ENCODE measurements at places on chromosomes 12 and 14.

- no peak for DNase-seq
These were observed 31.4 kb downstream of the DCP1B start for GRCh38 chr12:1972856-1973317.

DNA sequence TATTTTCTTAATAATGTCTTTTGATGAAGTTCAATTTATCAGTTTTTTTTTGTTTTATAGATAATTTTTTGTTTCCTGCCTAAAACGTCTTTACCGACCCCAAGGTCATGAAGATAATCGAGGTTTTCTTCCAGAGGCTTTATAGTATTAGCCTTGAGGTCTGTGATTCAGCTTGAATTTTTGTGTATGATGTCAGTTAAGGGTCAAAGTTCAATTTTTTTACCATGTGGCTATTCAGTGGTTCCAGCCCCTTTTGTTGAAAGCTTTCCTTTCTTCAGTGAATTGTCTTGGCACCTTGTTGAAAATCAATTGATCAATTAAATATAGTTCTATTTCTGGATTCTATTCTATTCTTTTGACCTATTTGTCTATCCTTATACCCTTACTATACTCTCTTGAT, 3.2 kb upstream of the MGST1 start:
- DNase-seq, result no peak

- no peak for DNase-seq
These were observed 1.8 kb downstream of the GALNT9 start for GRCh38 chr12:132327336-132328171.

- DNase-seq, result no peak
These were observed 9.6 kb downstream of the KCNH3 start for GRCh38 chr12:49548481-49548821.

- DNase-seq, result no peak
These were observed 42.6 kb downstream of the LIMA1 start for GRCh38 chr12:50240792-50241114.

GRCh38 chr12:39912211-39912980, 193.5 kb downstream of the SLC2A13 start:
- no peak for DNase-seq

DNA sequence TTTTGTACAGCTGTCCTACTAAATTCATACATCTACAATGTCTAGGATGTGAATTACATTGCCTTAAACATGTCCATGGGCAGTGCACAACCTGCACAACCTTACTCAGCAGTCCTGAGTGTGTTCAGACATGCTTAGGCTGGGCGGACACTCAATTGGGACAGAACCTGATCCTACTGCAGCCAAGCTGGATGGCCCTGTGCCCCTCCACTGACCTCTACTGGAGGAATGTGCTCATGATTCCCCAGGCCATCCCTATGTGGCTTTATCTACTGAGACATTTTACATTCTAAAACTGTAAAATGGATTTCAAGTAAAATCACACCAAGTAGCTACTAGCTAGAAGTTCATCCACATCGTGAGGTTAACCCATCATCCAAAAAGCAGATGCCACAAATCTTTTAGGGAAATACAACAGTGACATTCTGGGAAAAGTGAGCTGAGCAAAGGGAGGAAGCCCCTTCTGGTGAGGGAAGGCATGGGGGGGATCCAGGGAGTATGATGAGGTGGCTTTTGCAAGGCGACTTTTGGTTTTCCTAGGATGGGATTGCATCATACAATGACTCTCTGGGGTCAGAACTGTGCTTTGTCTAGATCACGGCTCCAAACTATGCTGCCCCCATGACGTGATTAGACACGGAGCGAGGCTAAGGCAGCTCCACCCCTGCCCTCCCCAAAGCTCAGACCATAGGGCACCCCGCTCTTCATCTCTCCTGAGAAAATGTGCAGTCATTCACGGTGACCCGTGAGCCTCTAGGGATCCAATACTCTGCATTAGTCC, 911.7 kb upstream of the TMEM132C start:
- no peak for DNase-seq

DNA sequence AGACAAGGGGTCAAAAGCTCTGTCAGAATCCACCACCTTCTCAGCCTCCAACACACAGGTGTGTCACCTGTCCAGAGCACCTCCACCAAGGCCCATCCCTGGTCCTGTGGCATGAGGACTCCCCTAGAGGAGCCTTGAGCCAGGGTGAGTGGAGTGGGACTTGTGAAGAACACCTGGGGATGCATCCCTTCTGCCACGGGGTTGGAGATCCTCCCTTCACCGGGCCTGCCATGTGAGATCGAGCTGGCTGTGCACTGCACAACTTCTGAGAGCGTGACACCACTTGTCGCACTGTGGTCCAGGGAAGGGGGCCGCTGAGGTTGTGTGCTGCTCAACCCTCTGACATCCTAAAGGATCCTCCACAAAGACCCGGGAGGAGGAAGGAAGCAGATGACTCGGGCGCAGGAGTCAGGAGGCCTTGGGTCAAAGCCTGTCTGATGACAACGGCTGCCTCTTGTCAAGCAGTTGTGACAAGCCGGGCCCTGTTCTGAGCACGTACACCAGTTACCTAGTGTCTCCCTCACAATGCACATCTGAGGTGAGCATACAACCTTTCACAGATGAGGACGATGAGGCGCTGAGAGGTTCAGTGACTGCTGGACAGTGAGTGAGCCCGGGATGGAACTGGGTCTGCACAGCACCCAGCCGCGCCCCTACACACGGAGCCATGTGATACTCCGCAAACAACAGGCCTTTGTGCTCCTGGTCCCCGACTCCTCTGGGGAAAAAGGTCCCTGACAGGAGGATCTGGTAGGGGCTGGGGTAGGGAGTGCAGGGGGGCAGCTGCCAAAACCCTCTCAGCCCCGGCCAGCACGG, 35.6 kb downstream of the CHGA start:
- DNase-seq, result no peak

DNA sequence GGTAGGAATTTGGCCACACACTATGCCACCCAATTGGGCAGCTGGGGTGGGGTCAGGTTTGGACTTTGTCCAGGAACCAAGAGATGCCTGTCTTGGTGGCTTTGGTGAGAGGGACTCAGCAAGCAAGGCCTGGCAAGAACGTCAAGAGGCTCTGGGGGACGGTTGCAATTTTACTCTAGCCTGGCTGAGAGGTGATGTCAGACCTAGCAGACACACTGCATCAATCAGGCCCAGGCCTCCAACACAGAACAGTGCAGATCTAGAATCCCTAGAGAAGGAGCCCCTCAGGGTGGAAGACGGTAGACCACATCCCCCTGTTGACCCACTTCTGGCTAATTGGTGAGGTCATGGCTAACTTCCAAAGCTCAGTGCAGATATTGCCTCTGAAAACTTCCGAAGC, 1.6 kb upstream of the UNC119B start:
- DNase-seq, result no peak

GRCh38 chr12:123761841-123762714, at the start of gene DNAH10:
Gene DNAH10 (plus strand): TSS chr12:123762301. CDS start chr12:123762337, 36 bp downstream.
- DNase-seq, result no peak

DNA sequence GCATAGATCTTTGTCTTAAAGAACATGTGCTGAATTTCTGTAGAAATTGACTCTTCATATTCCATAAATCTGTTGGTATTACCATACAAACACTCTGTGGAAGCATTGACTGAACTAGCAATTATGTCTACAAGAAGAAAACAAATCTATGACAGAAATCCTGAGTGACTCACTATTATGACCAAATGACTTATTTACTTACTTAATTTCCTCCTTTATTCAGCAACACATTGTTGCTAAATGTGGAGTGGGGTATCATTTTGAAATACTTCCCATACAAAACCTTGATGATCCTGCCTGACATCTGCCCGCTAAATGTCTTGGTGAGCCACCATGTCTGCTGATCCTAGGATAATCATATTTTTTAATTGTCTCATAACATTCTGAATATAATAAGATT, 99.1 kb upstream of the SLCO1C1 start:
- DNase-seq, result no peak

DNA sequence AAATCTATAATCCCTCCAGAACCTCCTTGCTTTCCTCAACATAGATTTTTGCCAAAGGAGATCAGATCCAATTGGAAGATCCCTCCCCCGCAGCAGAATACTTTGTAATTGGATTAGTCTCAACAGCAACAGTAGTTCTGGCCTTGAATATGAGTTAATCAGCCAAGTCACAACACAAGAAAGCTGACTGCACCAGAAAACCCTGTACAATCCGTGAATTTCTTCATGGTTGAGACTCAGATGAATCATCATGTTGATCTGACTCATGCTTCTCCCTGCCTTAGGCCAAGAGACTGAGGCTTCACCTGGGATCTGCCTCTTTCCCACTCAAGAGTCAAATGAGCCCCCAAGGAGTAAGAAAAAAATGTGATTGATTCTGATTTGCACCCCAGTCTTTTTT, 3.0 kb upstream of the METTL17 start:
- DNase-seq, result no peak

- DNase-seq, result no peak
These were observed 24.7 kb upstream of the MAP1LC3B2 start for GRCh38 chr12:116534311-116535121.

- DNase-seq, result no peak
These were observed 76.9 kb upstream of the PSMA6 start for GRCh38 chr14:35215110-35215813.

DNA sequence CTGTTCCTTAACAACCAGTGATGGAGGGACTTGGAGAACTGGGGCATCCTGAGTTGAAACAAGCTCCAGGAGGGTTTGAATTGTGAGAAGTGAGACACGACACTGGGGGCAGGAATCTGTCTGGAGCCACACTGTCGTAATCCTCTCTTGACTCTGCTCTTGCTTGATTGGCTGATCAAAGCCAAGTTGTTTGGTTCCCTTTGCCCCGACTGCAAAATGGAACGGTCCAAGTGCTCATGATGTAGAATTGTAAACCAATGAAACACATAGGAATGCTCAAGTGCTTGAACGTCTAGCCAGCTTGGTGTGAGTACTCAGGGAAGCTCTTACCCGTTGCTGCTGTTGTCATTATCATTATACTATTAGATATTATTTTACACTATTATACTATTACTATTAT, 98.1 kb downstream of the TMEM132C start:
- DNase-seq, result no peak

- peak; percentile 45 for DNase-seq
These were observed 37.3 kb upstream of the RCOR1 start for GRCh38 chr14:102554821-102555819.

GRCh38 chr12:66279123-66279712, 23.1 kb upstream of the HELB start:
- peak; percentile 39 for DNase-seq

DNA sequence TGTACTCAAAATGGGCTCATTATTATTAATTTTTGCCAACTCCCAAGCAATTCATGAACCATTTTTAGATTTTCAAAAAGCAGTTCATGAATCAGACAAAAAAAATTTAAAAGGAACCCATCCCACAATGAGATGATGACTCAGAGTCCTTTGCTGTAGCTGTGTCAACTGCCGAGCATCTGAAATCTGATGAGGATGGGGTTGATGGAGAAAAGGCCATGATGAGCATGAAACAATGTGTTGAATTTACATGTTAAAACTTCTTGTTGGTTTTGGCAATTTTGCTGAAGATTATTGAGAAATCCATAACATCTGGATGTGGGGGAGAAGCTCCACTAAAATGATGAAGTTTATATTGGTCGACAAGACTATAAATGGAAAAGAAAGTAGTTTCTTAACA, 378.0 kb downstream of the FOXG1 start:
- DNase-seq, result no peak

DNA sequence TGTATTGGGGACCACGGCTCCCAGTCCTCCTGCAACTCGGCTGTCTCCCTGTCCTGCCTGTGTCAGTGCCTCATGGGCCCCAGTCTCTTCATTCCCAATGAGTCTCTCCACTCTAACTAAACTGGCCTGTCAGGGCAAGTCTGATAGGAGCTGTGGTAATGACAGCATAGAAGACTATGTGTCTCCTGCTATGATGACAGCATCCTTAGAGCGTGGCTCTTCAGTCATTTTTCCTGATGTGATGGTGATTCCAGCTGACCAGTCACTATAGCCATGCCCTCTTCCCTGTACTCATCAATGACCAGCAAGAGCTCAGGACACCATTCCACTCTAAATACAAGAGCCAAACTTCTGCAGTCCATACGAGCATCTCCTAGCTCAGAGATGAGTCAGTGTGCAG, 339.8 kb downstream of the PCNX1 start:
- no peak for DNase-seq

GRCh38 chr14:72849222-72849621, 44.7 kb downstream of the DPF3 start:
- DNase-seq, result no peak

- peak; percentile 5 for DNase-seq
These were observed 14.5 kb upstream of the PWP1 start for GRCh38 chr12:107670999-107671643.

DNA sequence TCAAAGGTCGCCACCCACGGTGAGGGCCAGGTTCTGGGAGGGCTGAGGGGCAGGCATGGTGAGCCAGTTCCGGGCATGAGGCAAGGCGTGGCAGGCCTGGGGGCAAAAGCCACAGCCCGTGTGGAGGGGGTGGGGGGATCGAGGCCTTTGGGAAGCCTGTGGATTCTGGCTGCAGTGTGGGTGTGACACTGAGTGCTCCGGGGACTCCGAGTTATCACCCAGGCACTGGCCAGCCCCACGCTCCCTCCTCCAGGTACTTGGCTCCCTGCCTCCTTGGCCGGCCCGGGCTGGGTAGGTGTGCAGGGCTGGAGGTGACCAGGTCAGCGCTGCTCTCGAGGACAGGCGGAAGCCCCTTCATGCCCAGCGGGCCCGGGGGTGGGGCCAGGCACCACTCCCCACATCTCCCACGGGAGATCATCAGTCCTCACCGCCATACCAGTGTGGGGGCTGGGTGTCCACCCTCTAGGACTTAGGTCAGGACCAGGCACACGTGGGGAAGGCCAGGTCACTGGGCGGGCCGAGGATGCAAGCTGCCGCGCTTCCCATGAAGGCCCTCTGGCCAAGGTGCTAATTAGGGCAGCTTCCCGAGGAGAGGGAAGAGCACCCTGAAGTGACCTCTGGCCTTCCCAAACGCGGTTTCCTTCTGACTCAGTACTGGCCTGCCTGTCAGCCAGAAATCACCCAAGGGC, 34.1 kb upstream of the TDRD9 start:
- no peak for DNase-seq

DNA sequence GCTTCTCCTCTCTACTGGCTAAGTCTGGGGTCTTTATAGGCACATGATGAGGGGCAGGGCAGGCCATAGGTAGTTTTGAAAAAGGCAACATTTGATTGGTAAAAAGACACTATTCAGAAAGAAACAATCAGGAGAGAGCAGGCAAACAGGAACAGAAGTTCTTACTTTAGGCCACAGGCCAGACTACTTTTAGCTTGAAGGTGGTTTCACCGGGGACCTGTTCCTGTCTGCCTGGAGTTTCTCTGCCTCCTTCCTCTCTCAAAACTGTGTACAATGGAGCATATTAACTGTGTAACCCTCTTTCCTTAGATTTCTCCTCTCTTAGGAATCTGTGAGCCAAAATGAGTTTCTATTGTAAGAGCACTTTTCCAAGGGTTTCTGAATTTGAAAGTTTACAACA, 167.9 kb upstream of the AVPR1A start:
- DNase-seq, result no peak

DNA sequence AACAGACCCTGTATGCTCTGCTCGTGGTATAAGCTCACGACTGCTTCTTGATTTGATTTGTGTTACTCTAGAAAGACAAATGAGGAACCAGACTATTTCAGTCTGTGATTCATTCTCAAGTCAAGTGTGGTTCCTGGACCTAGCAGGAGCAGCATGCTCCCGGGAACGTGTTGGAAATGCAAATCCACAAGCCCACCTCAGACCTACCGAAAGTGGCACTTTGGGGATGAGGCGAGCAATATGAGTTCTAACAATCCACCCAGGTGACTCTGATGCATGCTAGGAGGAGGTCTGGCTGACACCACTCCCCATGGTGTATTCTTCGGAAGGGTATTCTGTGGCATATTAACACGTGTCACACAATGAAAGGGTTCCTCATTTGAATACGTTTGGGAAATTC, 59.5 kb upstream of the TMX1 start:
- no peak for DNase-seq

GRCh38 chr14:97490521-97491070, 693.4 kb downstream of the VRK1 start:
- DNase-seq, result no peak

All from activated effector memory CD4-positive, alpha-beta T cell treated with Interleukin-2 at 50 U/mL for 16 hours (primary cell).